Mammary microvascular endothelial cell (primary cell): ENCODE measurements at places on chromosomes 16 and 17. TPM values are rescaled to one million over a fixed set of nuclear protein-coding genes. Genes with fewer than 3 reads are reported as not detected.

TRIM72 gene
- not detected in 2 replicates for total RNA-seq

CIBAR2 gene
- total RNA-seq, result not detected in 2 replicates

SEPTIN1 gene
- total RNA-seq, result not detected in 2 replicates

GEMIN4 gene
- total RNA-seq, result 24.4 and 28.2 TPM in 2 replicates

ACSM3 gene
- total RNA-seq, result 0.33 and 0.44 TPM in 2 replicates

MYL4 gene
- 2.4 and 2.6 TPM in 2 replicates for total RNA-seq

SHBG gene
- 0.13 TPM in 1 of 2 replicates, not detected in the other for total RNA-seq
